K562 (cell line): ENCODE measurements at places on chromosomes 12 and 14. TPM values are rescaled to one million over a fixed set of nuclear protein-coding genes. Genes with fewer than 3 reads are reported as not detected.

- H3K27me3 ChIP-seq = no peaks in the 10 kb centered on the region
- H3K27ac ChIP-seq = no peak overlapping the region; the same call in 2 of the 3 replicates
These were observed 43.4 kb downstream of the SH2B3 start for GRCh38 chr12:111448846-111449790.

The POP5 gene
- total RNA-seq = 69.7 and 76.4 TPM in 2 replicates

DNA sequence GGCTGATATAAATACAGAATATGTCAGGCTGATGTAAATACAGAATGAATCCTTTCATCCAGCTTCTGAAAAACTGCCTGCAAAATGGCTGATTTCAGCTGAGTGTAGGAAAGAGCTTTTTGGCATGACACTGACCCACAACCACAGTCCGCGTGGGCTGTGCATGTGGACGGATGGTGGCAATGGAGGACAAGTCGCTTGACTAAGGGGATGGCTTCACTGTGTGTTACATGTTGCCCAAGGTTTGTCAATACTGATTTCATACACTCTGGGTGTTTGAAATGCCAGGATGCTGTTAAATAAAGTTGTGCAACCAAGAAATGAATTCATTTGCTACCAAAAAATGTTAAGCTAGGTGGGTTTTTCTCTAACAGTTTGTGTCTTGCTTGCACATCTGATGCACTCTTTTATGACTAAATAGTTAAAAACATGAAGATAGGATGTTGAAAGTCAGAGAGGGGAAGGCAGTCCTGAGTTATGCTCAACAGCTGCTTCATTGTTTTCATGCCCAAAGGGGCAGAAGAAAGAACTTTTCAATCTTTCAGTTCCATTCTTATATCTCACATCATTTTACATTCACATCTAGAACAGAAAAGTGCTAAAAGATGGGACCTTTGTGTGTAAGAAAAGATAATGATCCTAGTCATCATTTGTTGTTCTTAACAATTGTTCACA is 36.5 kb upstream of the OVCH1 start:
- DNase-seq = no peak
- H3K27ac ChIP-seq = no peak overlapping the region
- H3K36me3 ChIP-seq = no peaks in the 10 kb centered on the region

- no peaks in the 10 kb centered on the region for H3K4me1 ChIP-seq
- no peaks in the 10 kb centered on the region for H3K27me3 ChIP-seq
- H3K36me3 ChIP-seq = peaks cover 8% of the 10 kb centered on the region; the same call in 1 of the 3 replicates
- no peak for DNase-seq
- no peak overlapping the region for H3K27ac ChIP-seq
These were observed 115.5 kb upstream of the AEBP2 start for GRCh38 chr12:19323805-19324204.

DNA sequence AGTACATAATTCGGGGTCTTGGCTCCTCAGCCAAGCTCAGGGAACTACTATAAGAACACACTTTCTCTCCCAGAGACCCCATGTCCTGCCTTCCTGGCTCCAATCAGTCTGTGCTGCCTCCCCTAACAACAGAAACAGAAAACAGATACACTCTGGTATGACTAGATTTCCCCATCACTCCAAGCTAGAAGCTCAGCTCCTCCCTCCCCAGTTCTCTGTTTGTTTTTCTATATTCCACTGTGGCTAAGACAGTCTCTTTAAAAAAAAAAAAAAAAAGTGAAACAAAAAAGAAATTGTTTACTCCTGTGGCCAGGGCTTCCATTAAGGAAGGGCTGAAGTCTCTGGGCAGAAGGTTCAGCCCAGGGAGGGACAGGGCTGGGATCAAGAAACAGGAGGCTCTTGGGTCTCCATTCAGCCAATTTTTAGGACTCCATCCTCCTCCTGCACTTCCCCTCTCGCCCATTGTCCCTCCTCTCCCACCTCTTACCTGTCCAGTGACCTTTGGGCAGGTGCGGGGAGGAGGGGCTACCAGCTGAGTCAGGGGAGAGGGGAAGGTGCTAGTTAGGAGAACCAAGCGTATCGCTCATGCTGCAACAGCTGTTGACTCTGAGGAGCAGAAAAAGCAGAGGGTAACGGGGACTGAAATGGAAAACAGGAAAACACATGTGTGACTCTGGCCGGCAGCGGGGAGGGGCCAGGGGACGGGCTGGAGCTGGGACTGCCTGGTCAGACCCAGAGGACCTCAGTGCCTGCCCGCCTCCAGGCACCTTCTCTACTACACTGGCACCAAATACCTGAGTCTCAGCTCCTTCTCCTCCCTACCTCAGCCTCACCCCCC is 4.1 kb upstream of the SLC7A7 start:
- H3K36me3 ChIP-seq = no peaks in the 10 kb centered on the region
- H3K4me1 ChIP-seq = peaks cover 27% of the 10 kb centered on the region
- no peaks in the 10 kb centered on the region; the same call in 2 of the 3 replicates for H3K27me3 ChIP-seq
- H3K27ac ChIP-seq = no peak overlapping the region

The RFLNA gene
- not detected in 2 replicates for total RNA-seq
